ENCODE measurements at places on chromosomes 2 and 18. TPM values are rescaled to one million over a fixed set of nuclear protein-coding genes. Genes with fewer than 3 reads are reported as not detected.

PAIP2B gene
- 21.3 TPM for total RNA-seq

LINC00305 gene
- total RNA-seq: not detected

ANKRD30BL gene
- total RNA-seq: not detected

GAL3ST2 gene
- total RNA-seq: 0.56 TPM

SLC14A1 gene
- total RNA-seq: 11.4 TPM

KIF3C gene
- total RNA-seq: 3.3 TPM

DYNC2LI1 gene
- 16.4 TPM for total RNA-seq
